Esophagus mucosa (tissue), 1 donor: ENCODE measurements at places on chromosomes 3 and 15.

DNA sequence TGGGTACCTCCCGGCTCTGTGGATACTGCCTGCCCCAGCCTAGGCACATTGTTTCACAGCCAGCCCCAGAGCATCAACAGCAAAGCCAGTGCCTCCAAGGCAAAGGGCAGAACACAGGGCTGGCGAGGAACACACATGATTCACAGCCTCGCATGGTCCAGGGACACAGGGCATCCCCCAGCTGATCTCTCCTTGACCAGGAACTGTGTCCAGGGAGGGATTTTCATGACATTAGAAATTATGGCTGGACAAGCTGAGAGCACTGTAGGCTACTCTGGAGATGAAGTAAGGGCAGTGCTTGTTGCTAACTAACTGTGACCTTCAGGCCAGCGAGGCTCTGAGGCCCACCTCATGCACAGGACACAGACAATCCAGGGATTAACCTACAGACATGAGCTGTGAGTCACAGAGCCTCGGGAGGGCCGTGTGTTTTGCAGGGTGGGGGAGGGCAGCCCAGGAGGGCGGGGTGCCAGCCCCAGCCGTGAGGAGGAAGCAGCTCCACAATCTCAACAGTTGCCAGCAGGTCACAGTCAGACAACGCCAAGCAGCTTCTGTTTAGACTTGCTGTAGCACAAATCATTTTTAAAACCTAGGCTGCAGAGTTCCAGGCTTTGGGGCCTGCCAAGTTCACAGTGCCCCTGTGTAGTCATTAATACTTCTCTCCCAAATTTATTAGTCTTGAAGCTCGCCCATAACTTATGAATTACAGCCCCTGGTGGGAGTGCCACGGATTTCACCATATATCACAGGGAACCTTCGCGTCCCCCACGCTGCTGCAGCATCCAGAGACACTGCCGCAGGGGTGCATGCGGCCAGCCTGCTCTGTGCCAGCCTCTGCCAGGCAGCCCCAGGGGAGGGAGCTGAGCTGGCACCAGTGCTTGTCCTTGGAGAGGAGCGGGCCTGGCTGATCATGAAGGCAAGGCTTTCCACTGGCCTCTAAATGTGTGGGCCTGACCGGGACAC lies 114.7 kb downstream of the ETFA start:
- ATAC-seq = peak; percentile 87

DNA sequence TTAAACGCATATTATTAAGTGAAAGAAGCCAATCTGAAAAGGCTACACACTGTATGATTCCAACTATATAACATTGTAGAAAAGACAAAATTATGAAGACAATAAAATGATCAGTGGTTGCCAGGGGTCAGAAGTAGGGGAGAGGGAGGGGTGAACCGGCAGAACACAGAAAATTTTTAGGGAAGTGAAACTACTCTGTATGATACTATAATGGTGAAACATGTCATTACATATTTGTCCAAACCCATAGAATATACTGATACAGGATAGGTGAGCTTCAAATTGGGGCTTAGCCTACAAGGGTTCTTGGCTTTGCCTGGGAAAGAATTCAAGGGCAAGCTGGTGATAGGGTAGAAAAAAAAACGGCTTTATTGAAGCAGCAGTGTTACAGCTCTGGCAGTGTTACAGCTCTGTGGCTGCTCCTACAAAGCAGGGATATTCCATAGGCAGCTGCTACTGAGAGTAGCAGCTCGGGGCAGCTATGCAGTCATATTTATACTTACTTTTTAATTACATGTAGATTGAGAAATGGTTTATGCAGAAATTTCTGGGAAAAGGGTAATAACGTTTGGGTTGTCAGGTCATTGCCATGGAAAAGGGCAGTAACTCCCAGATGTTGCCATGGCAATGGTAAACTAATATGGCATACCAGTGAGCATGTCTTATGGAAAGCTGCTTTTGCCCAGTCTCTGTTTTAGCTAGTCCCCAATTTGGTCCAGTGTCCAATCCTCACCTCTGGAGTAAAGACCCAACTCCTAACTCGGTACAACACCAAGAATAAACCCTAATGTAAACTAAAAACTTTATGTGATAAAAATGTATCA lies 125.1 kb upstream of the SLC25A36 start:
- no peak for ATAC-seq

DNA sequence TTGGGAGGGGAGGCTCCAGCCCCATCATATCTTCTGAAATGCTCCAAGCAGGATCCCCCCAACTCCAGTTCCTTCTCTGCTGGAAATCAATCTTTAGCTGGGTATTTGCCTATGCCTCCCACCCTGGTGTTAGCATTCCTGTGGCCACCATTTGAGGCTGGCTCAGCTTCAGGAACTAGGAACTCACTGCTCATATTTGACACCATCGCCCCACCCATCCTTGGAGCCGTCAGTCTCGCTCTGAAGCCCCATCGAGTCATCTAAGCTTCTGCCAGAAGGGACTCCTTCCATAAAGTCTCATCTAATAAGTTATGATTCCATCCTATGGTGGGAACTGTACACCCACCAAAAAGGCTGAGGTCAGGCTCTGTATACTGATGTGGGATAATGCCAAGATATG lies 26.4 kb downstream of the PRKCD start:
- no peak for ATAC-seq

- ATAC-seq = no peak
These were observed 5.0 kb downstream of the NR2F2 start for GRCh38 chr15:96335411-96336024.

GRCh38 chr15:77440378-77440999 lies 19.8 kb downstream of the HMG20A start:
- ATAC-seq = no peak
